ENCODE measurements at places on chromosomes 1 and 21.
A peak's percentile ranks its signal among the peaks of the same experiment; 100 is the strongest.

- no peak for DNase-seq
Observed at GRCh38 chr21:29074007-29074376, 544 bp upstream of the CCT8 start.

DNA sequence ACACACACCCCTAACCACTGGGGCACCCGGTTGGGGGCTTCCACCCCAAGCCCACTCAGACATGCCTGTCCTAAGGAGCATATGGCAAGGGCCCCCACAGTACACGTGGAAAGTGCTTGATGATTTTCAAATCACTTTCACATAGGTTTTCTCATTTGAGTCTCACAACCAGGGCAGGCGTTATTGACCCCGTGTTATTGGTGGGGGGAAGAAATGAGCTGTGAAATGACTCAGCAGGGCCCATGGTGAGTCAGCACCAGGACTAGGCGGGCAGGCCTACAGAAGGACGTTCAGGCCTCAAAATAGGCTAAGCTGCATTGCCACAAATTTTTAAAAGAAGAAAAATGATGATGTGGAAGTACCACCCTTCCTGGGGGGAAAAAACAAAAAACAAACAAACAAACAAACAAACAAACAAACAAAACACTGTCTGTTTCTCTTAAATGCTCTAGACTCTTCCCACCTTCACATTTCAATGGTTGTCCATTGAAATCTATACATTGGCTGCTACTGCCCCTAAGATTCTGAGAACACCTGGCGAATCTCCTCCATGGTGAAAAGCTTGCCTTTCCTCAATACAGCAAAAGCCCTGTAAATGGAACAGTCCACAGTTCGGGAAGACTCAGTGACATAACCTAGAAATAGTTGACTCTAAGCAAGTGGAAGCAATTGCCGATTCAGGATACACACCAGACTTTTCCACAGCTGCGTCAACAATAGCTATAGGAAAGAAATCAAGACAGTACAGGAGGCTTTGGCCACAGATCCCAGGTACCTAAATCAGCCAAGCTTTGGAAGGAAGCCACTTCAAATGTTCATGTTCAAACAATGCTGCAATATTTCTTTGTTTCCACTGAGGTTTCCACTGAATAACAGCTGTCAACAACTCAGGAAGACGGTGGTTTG, 234.7 kb downstream of the TOMM20 start:
- DNase-seq = no peak

DNA sequence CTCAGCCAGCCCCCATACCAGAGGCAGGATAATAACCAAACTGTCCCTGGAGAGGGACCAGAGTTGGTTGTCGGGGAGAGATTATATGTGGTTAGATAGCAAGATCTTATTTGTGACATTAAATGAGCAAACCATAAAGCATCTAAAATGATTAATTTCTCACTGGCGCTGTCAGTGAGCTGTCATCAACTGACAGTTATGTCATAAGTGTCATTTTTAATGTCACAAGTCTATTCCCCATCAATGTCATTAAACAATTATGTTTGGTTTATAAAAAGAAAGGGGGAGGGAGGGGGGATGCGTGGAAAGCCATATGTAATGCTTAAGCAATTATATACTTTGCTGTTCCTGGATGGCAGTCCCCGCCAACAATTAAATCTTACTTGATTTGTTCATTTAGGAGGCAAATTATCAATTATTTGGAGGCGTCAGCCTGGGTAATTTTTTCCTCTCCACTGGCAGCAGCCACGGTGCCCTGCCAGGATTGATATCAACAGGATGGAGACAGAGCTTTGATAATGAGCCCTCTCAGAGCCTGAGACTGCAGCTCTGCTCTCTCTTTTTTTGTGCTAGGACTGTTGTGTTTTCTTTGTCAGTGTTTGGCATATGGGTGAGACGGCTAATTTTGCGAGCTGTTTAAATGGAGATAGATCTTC, 333.6 kb upstream of the CAMK1G start:
- DNase-seq = no peak

- no peak for DNase-seq
Observed at GRCh38 chr1:182652933-182653332, 31.5 kb downstream of the RGS8 start.

GRCh38 chr1:17189632-17189990, 15.3 kb upstream of the PADI1 start:
- DNase-seq = no peak

GRCh38 chr1:222522105-222522915, 25.6 kb downstream of the HHIPL2 start:
- no peak for DNase-seq

DNA sequence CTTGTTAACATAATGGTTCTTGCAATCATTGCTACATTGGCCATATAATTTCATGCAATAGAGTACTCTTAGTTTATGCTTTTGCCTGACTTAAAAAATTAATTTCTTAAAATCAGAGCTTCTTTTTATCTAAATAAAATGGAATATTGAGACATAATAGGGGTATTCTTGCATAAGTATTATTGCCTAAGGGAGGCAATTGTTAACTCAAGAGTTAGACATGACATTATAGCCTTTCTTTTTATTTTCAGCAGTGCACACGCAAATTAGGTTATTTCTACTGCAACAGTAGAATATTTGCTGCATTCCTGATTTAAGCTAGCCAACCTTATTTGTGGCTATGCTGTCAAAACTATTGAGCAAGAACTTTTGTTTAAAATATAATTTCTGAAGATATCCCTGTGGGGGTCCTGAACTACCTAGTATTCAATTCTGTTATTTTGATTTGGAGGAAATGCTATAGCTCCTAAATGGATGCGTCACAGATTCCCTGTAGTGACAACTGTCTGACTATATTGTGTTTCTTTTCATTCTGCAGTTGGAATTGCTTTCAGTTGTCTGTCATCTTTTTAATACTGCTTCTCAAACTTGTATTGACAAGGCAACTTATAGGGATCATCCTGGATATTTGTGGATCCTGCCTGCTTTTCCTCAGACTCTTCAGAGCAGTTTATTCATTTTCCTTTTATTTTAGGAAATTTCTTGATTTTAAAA, 211.0 kb downstream of the PATJ start:
- no peak for DNase-seq

DNA sequence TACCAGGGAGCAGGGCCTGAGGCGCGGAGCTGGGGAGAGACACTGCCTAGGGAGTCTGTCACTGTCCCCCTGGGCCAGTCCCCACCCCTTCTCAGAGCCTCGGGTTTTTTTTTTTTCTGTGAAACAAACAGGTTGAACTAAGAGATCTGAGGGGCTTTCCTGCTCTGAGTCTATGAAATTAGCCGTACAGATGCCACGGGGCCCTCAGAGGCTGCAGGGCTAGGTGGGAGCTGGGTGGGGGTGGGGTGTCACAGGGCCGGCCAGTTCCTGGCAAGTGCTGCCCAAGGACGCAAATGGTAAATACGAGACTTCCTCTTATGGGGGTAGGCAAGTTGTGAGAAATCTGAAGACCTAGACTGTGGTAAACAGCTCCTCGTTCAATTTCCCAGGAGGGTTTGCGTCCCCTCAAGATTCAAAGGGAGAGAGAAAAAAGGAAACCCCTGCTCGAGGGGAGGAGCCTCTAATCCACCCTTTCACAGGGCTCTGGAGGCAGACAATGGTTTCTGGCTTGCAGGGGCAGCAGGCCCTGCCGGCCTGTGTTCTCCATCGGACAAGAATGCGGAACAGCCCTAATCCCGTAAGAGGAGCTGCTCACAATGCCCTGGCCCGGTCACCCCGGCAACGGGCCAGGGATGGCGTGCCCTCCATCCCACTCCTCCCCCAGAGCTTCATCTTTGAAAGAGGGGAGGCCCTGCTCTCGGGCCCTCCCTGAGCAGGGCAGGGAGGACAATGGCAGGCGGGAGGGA, 7.8 kb downstream of the NUAK2 start:
- peak; percentile 36 for DNase-seq

- DNase-seq = no peak
Observed at GRCh38 chr1:221089273-221089672, 210.0 kb downstream of the HLX start.

DNA sequence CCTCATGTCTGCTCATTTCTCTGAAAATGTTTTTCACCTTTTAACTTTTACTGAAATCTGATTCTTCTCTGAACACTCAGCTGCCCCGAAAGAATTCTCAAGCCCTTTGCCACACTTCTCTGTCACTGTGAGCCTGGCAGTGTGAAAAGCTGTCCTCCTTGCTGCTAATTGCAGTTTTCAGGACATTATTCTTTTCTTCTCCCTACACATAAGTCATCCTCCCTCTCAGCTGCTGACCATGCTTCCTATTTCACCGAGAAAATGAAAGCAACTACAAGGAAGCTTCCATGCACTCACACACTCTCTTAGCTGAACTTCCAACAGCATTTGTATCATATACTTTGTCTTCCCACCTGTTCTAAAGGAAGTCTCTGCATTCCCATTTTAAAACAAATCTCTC, 15.8 kb downstream of the OLFM3 start:
- no peak for DNase-seq

DNA sequence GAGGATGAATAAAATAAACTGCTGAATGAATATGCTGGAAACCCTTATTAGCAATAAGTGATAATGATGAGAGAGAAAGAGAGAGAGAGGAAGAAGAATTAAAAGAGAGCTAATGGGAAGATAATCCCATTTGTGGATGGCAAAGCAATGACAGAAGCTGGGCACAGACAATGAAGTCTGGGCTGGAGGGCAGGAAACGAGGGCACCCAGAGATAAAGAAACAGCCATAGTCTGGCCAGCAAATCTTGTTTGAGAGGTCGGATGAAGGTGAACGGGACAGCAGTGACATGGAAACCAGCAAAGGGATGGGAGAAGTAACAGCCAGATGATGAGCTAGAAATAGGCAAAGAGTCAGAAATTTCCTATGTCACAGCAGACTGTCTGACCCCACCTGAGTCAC, 155.9 kb downstream of the ASTN1 start:
- no peak for DNase-seq

- DNase-seq = peak; percentile 68
Observed at GRCh38 chr1:167555971-167556714, 2.6 kb upstream of the CREG1 start.

- no peak for DNase-seq
Observed at GRCh38 chr1:248155927-248156326, 11.0 kb downstream of the OR2M5 start.

DNA sequence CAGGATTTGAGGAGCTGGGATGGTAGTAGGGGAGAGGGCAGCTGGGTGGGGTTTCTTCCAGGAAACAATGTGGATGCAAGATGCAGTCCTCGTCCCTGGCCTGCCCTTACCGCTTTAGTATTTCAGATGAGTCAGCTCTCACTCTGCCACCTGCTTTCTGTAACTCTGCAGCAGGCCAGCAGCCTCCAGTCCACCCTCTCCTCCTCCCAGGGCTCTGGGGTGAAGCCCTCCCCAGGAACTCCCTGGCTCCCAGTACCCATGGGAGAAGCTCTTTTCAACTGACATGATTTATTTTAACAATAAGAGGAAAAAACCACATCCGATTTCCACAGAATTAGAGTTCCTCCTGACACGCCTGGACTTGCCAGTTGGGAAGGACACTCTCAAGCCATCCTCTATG, 39.0 kb upstream of the IL20 start:
- no peak for DNase-seq

DNA sequence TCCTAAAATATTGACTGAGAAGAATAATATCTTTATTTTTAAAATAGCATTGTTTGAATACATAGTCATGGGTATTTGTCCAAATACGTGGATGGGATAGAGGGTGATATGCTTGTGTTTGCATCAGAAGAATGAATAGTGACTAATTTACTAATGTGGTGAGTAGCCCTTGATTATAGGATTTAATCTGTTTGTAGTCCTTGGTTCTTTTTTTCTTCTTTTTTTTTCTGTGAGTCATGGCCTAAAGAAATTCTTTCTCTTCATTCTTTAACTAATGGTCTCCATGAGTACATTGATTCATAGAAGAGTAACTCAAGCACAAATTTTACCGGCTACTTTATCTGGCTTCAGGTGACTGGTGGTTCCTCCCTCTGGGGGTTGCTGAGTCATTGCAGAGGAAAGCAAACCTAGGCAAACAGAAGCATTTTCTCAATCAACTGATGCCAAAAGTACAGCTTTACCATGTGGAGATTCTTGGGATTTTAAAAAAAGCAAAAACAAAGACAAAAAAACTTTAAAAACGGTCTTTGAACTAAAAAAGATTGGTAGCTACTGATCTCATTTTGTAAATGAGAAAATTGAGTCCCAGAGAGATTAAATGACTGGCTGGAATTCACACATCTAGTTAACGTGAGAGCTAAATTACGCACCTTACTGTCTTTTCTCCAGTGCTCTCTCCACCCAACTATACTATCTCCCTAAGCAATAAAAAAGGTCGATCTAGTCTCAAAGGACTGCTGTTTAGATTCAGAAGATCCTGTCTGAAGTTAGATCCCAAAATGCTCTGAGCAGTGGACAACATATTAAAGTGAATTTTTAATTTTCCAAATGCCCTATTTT, 40.5 kb downstream of the AK5 start:
- DNase-seq = no peak

- no peak for DNase-seq
Observed at GRCh38 chr1:172351346-172351745, 69.1 kb upstream of the C1orf105 start.

- DNase-seq = peak; percentile 92
Observed at GRCh38 chr1:44808938-44809917, 905 bp downstream of the BTBD19 start.

DNA sequence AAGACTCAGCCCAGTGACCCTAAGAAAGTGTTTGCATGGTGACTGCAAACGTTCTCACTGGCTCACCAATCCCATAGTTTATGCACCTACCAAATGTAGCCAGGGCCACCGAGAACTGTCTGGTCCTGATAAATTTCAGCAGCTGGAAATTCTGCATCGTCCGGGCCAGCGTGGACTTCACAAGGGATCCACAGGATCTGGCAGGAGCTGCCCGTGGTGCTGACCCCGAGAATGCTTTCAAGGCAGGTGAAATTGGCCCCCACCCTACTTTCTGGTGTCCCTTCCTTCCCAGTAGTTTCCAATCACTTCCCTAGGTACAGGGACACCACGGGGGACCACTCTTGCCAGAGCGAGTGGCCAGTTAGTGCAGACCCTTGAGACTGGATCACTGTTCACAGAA, 26.2 kb downstream of the UBASH3A start:
- no peak for DNase-seq

DNA sequence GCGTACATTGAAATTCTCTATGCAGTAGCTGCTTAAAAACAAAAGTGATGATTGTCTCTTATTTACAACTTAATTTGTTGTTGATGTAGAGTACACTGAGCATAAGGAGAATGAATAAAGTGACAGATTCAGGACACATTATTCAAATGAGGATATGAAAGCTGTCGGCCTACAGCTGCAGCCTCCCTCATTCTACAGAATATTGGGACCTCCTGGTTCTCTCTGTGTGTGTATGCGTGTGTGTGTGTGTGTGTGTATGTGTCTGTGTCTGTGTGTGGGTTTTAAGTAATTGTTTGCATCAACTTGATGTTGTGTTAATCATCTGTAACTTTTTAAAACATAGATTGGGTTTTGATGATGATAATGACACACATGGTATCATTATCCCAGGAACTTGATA, 17.9 kb downstream of the PROX1 start:
- no peak for DNase-seq

- DNase-seq = no peak
Observed at GRCh38 chr1:12601700-12602658, 16.0 kb downstream of the DHRS3 start.

- DNase-seq = no peak
Observed at GRCh38 chr1:63728611-63729226, 45.1 kb upstream of the ROR1 start.

- DNase-seq = no peak
Observed at GRCh38 chr1:168637350-168637991, 61.1 kb downstream of the XCL1 start.
